ENCODE measurements at places on chromosomes 7 and 10. TPM values are rescaled to one million over a fixed set of nuclear protein-coding genes. Genes with fewer than 3 reads are reported as not detected.

- H3K4me3 ChIP-seq = no peak overlapping the region
- peaks cover 27% of the 10 kb centered on the region for H3K27me3 ChIP-seq
- H3K4me1 ChIP-seq = no peaks in the 10 kb centered on the region
- no peaks in the 10 kb centered on the region for H3K36me3 ChIP-seq
Measured at GRCh38 chr7:39394105-39394680, 172.0 kb upstream of the YAE1 start.

DNA sequence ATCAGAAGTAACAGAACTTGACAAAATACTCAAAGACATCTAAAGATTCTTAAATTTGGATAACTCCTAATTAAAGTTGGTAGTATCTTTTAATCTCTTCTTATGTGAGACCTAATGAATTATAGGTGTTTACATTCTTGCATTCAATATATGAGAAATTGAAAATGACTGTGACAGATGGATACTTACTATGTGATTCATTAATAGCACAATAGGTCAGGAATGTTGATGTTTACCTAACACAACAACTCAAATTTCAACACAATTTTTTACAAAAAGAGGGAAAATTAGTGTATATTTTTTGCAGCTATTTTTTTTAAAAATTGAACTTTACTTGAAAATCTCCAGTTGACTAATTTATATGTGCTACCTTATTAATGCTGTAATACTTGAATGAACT is 31.7 kb upstream of the MCU start:
- H3K4me3 ChIP-seq = no peak overlapping the region
- no peak overlapping the region for H3K27ac ChIP-seq
- DNase-seq = no peak
- no peaks in the 10 kb centered on the region for H3K4me1 ChIP-seq

DNA sequence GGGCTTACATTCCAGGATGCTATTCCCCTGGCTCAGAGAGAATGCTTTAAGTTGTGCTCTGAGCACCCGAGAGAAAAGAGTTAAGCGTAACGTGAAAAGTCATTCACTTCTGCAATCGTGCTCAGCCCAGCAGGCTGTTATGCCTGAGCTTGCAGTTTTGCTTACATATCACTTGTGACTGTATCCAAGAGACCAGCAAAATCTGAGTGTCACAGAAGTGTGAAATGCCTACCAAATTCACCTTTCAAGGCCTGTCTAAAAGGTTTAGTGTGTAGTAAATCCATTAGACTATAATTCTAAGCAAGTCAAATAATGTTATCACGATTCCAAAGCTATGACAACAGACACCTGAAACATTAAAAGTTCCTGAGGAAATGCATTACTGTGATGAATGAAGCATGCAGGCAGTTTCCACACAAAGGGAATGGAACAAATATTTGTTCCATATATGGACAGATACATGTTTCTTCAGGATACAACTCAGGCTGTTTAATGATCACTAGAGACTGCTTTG is 20.1 kb downstream of the ITGB1 start:
- no peaks in the 10 kb centered on the region for H3K27me3 ChIP-seq
- H3K4me1 ChIP-seq = peaks cover 20% of the 10 kb centered on the region
- DNase-seq = no peak
- no peak overlapping the region for H3K27ac ChIP-seq
- peaks cover 16% of the 10 kb centered on the region for H3K36me3 ChIP-seq

Gene HOXA3
- total RNA-seq = not detected

Gene NRAP
- total RNA-seq = not detected

Data from activated CD4-positive, alpha-beta T cell treated with anti-CD3 and anti-CD28 coated beads, Interleukin-2, amount 10 ng/mL, durations not matched to agents 7 days and 5 days (primary cell).